ENCODE measurements at places on chromosomes 7 and 10.
A peak's percentile ranks its signal among the peaks of the same experiment; 100 is the strongest.

DNA sequence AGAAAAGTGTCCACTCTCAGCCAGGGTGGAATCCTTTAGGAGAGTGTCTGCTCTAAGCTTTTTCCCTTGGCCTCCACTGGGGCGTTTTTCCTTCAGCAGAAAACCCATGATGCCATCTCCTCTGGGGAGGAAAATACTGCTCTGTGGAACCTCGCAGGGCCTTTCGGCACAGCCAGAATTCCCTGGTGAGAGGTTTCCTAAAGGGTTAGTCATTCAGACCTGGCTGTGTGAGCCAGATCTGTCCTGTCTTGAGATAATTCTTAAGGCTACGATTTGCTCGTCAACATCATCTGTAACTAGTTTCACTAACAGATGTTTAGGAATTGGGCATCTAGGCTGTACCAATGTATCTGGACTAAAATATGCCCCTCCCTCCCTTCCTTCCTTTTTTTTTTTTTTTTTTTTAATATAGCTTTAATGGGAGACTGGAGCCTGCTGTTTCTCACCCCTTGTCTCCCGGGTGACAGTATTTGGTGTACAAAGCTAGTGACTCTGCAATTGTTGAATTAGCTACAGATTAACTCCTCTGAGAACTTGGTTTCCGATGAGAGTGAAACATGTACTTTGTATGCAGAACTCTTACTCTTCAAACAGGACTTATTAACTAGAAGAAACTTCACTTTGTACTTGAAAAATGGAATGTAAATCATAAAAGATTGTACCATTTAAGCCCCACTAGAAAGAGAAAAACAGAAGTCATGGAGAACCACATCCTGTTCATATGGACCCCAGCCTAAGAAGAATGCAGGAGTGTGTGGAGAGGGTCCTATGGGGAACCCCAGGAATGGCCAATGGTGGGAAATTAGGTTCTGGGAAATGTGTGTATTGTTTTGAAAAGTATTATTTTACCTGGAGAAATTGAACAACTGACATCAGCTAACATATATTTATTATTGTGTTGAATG lies 230.9 kb downstream of the CAMK1D start:
- no peak for DNase-seq

DNA sequence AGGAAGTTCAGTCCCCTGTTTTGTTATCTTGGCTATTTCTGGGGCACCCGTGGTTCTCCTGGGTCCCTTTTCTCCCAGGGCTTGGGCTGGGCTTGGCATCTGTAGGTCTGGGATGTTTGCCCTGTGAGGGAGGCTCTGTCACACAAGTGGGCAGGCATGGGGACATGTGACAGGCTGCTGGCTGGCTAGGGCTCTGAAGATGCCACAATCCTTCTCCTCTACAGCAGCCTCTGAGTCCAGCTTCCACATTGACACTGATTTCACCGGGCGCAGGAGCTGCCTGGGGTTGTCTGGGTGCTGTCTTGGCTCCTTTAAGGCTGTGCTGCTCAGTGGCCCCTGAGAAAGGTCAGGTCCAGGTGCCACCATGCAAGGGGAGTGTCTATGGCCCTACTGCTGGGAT lies 37.4 kb upstream of the ZNF716 start:
- DNase-seq, result no peak

GRCh38 chr10:60141896-60142559 lies 235.7 kb upstream of the CCDC6 start:
- no peak for DNase-seq

GRCh38 chr7:20219446-20220292 lies 2.5 kb upstream of the MACC1 start:
- DNase-seq, result peak; percentile 97

DNA sequence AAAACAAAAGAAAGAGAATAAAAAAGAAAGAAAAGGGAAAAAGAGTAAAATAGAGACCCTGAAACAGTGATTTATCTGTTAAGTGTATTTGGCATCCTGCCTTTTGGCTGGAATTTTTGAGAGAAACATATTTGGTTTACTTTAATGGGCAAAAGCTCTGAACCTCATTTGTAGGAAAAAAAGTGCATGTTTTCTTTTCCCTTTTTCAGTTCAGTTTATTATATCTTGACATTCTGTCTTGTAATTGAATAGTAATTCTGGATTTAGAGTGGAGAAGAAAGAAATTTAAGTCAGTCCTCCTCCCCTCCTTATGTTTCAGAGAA lies 69.5 kb downstream of the ARID5B start:
- DNase-seq, result no peak

GRCh38 chr7:99419323-99420021 lies 10.7 kb downstream of the BUD31 start:
- DNase-seq, result no peak

Measured in HL-60 (cell line).